T-helper 17 cell (primary cell): ENCODE measurements at places on chromosomes 5 and 9.

DNA sequence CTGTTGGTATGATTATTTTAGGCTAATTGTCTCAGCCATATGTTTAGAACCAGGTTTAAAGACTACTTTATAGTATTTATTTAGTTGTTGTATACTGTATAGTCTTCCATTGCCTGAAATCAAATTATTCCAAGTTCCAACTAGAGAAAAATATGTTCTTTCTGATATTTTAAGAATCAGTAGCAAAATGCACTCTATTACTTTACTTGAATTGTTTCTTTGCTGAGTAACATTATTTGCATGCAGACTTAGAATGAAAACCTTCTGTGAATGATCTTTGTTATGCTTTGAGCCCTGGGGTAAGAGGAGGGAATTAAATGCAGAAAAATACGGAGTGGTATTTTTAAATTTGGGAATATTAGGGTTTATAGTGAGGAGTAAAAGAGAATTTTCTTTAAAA is 47.9 kb downstream of the MEGF10 start:
- DNase-seq = no peak

DNA sequence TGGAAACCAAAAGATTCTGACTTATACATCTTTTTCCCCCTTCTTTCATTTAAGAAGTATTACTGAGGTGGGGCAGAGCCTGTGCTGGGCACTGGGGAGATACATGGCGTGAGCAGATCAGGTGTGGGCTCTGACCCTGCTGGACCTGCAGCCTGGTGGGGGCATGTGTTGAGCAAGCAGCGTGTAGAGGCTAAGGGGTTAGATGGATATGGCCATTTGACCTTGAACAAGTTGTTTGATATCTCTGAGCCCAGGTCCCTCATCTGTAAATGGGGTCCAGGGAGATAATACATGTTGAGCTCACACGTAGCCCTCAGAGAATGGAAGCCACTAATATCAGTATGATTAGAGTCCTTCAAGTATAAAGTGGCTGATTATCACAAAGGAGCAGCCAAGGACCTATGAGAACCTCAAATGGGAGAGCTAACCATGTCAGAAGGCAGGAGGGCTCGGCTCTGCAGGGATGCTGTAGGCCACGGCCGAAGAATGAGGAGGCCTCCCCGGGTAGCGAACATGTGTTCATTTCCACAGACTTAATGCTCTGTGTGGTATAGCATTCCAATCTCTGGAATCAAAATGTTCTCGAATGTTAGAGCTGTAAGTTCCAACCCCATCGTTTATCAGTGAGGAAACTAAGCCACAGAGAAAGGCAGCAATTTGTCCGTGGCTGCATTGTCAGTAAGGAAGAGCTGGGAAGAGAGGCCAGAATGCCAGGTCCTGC is 15.4 kb upstream of the ANGPTL2 start:
- DNase-seq = no peak

DNA sequence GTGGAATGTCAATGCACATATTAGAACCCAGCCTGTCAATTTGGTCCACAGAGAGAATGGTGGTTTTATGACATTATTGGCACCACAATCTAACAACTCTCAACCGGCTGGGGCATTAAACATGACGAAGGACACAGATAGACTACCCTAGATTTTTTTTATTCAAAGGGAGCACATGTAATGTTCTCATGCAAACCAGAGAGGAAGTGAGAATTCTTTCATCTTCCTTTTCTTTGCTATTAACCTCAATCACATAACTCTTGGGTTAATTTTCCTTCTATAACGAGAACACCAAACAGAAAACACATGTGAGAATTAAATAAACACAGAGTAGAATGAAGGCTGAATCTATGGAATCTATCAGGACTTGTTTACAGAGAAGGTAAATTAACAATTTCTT is 94.9 kb upstream of the TNC start:
- no peak for DNase-seq

DNA sequence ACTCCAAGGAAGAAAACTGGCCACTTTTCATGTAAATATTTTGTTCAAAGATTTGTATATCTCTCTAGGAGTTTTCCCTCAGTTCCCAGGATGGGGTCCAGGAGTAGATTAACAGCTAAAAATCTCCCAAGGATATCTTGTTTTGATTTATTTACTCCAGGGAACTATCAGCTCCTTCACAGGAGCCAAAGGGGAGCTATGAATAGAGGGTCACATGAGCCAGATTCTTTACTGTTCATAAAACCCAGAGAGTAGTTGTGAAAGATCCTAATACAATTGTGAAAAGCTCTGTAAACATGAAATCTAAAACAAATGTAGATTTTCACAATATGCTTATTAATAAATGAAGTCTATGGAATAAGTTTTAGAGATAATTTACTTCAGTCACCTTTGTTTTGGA is 16.9 kb downstream of the DIMT1 start:
- no peak for DNase-seq

GRCh38 chr9:108816037-108816436 is 39.7 kb downstream of the ACTL7B start:
- no peak for DNase-seq

DNA sequence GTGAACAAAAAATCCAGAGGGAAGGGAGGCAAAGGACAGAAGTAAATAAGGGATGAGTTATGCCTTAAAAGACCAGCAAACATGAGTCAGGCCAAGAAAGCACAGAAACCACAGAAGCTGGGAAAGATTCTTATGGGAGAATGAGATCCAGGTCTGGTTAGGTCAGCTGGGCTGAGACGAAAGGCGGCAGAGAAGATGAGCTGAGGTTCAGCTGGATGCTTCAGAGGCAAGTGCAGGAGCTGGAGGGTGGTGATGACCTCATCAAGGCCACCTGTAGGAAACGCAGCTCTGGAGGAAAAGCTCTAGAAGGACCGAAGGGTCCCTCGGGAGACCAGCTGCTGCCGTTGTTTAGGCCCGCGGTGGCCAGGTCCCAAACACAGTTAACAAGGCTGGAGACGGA is 152.0 kb downstream of the MYO10 start:
- no peak for DNase-seq

GRCh38 chr5:54868511-54869483 is 116.6 kb downstream of the ESM1 start:
- no peak for DNase-seq

DNA sequence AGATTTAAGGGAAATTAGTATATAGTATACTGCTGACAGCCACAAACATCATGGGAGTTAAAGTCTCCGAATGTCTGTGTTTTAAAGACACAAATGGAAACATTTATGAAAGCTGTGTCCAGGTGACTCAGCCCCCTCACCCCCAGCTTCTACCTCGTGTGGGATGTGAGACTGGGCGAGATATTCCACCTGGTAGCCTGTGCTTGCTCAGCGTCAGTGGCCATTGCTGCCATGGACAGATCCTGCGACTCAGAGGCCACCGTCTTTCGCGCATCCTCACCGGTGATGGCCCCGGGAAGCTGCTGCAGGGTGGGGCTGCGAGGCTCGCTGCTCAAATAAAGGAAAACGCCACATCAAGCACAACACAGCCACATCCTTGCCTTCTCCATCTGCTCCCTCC is 31.2 kb upstream of the EXOC3 start:
- no peak for DNase-seq

- no peak for DNase-seq
These were observed 143.9 kb downstream of the GOLPH3 start for GRCh38 chr5:32030222-32030621.

DNA sequence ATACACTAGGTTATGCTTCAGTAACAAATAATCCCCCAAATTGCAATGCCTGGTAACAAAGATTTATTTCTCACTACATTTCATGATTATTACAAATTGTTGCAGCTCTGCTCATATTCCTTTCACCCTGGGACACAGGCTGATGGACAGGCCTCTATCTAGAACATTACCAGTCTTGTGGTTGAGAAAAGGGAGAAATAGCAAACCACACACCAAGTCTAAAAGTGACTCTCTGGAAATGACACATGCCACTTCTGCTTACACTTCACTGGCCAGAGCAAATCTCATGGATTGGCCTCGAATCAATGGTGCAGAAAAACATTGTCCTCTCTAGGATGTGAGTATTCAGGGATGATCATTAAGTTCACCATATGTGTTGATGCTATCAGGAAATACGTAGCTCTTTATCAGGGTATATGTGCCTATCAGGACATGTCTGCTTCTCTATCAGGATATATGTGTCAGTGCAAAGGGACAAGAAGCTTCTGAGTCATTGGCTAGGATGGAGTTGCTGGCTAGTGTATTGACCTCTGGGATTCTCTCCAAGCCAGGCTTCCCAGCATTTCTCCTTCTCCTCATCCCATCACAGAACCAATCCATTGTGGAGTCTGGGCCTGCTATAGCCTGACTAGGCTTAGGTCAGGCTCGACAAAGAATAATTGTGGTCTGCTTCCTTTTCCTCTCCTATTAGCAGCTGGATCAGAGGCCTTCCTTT is 91.1 kb upstream of the CEP78 start:
- DNase-seq = no peak

GRCh38 chr9:81609782-81610739 is 79.3 kb downstream of the TLE1 start:
- DNase-seq = no peak

- no peak for DNase-seq
These were observed 544 bp downstream of the ADAMTS6 start for GRCh38 chr5:65481171-65481581.

GRCh38 chr5:112681481-112681908 is 56.2 kb upstream of the APC start:
- no peak for DNase-seq

DNA sequence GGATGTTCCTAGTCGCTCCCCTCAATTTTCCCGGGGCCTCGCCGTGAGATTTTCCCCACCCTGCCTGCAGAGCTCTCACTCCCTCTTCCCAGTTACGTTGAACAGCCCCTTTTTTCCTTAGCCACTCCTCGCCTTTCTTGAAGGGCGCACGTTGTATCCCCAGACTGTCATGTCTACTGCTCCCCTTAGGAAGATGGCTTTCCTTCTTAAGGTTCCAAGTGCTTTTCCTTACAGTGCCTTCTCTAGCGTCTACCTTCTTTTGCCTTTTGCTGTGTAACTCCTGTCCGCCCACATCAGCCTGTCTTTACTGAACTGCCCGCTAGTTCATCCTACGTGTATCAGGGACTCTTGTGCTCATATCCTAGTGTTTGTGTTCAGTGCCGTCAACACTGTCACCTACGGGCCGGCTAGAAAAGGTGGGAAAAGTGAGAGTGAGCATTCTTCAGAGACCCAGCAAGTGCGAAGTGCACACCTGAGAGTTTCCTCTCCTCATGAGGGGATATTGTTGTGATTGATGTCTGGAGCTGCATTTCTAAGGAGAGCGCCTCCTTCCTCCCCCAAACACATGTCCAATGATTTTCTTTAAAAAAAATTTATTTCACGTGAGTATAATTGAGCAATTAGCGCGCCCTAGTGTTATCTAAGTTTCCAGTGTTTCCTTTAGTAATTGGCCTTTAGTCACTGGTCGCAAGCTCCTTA is 764 bp downstream of the CAMLG start:
- DNase-seq = no peak

- no peak for DNase-seq
These were observed 61.4 kb downstream of the C5orf15 start for GRCh38 chr5:133907075-133907474.

GRCh38 chr5:133292300-133292699 is 240.5 kb downstream of the HSPA4 start:
- DNase-seq = no peak

GRCh38 chr5:65800775-65801174 is 78.8 kb downstream of the NLN start:
- no peak for DNase-seq

- no peak for DNase-seq
These were observed 367.9 kb upstream of the GRAMD2B start for GRCh38 chr5:126055348-126055729.

DNA sequence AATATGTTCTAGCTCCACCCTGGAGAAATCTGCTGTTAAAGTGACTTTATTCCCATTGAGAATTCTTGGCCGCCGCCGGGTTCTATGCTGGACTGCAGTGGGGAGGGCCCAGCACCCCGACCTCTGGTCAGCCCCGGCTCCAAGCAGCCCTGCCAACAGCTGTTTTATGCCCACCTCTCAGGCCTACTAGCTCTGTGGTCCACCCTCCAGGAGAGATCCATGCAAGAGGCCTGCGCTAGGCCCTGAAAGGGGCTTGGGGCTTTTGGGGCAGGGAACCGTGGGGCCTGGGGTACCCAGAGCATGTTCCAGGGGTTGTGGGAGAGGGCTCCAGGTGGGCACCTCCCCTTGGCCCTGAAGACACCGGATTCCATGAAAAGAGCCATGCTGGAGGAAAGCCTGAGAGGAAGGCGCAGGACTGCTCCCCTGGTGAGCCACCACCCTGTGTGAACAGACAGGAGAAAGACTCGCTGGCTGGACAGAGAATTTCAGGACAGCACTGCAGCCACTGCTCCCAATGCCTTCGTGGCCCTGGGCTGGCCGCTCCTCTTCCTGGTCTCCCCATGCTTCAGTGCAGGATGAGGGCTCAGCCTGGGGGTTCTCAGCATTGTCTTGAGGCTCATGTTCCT is 44.6 kb upstream of the RUFY1 start:
- no peak for DNase-seq

GRCh38 chr5:95620030-95620869 is at the start of gene GPR150:
Gene GPR150 (plus strand): TSS chr5:95620087. CDS start chr5:95620276, 189 bp downstream.
- DNase-seq = peak; percentile 55
